ENCODE measurements at places on chromosomes 7 and 10.

GRCh38 chr10:97292862-97293198 lies 393 bp upstream of the ARHGAP19 start:
- no peak for DNase-seq

DNA sequence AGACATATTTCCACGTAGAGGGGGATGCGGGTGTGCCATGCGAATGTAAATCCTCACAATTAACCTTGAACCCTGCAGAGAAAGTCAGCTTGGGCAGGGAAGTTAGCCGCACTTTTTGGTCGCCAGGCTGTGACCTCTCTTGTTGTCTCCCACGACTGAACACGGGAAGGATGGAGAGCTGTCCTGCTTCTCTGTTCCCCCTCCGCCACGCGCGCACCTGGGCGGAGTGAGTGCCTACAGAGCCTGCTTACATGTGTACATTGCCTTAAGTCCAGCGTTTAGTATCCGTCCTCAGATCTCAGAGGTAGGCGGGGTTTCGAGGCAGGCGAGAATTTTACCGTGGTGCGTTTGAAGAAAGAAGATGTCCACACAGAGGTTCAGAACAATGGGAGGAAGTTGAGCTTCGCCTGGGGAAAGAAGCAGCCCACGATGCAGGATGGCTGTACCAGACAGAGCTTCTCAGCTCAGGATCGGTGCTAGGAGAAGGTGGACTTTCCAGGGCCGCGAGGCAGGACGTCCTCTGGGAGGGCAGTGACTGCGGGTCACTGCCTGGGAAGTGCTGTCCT lies 482 bp upstream of the ERCC6 start:
- DNase-seq, result no peak

- no peak for DNase-seq
Measured at GRCh38 chr10:73590881-73591799, at the start of gene USP54. USP54 (minus strand) TSS chr10:73591342; CDS start chr10:73575658, 15,684 bp downstream.

GRCh38 chr10:80466724-80467326 lies 12.7 kb downstream of the TSPAN14 start:
- DNase-seq, result no peak
